A549 treated with CpdA at 1 μM for 4 hours (cell line): ENCODE measurements at places on chromosomes 16 and 17. TPM values are rescaled to one million over a fixed set of nuclear protein-coding genes. Genes with fewer than 3 reads are reported as not detected.

PRDM7 gene
- not detected in 5 replicates for total RNA-seq

UTS2R gene
- total RNA-seq = not detected in 5 replicates

PLEKHH3 gene
- 11.4 to 20.4 TPM (median 18.3 TPM) in 5 replicates for total RNA-seq

RPRML gene
- 0.29 to 0.84 TPM (median 0.72 TPM) in 4 of 5 replicates, not detected in the other for total RNA-seq

TBC1D3E gene
- total RNA-seq = not detected in 5 replicates

RPH3AL gene
- 20.2 to 25.9 TPM (median 23.3 TPM) in 5 replicates for total RNA-seq

HSD17B2 gene
- not detected in 5 replicates for total RNA-seq

ACE gene
- total RNA-seq = 0.36 to 0.72 TPM (median 0.55 TPM) in 5 replicates

MEAK7 gene
- 47.1 to 60.5 TPM (median 52.1 TPM) in 5 replicates for total RNA-seq

KIF18B gene
- 34.7 to 40.7 TPM (median 40.0 TPM) in 5 replicates for total RNA-seq

NPIPA2 gene
- 1.0 to 2.1 TPM (median 1.3 TPM) in 5 replicates for total RNA-seq

MT1E gene
- 0.80 TPM in 1 of 5 replicates, not detected in the others for total RNA-seq

CD300E gene
- total RNA-seq = not detected in 5 replicates

KRT16 gene
- total RNA-seq = 0.43 to 0.96 TPM (median 0.73 TPM) in 5 replicates

GAS2L2 gene
- 0.09 to 0.21 TPM (median 0.12 TPM) in 4 of 5 replicates, not detected in the other for total RNA-seq

CA5A gene
- not detected in 5 replicates for total RNA-seq

GRIN2A gene
- total RNA-seq = 0.01 TPM in 1 of 5 replicates, not detected in the others

RUNDC3A gene
- 0.53 to 0.94 TPM (median 0.83 TPM) in 5 replicates for total RNA-seq

PDPR gene
- total RNA-seq = 13.0 to 17.5 TPM (median 14.5 TPM) in 5 replicates

ZNF830 gene
- total RNA-seq = 14.4 to 19.1 TPM (median 14.9 TPM) in 5 replicates

ATP2C2 gene
- total RNA-seq = 0.05 to 0.48 TPM (median 0.21 TPM) in 4 of 5 replicates, not detected in the other

ZNF785 gene
- total RNA-seq = not detected in 5 replicates

DNAAF1 gene
- 0.09 to 0.50 TPM (median 0.19 TPM) in 5 replicates for total RNA-seq

CLEC18B gene
- 0.25 to 0.54 TPM (median 0.37 TPM) in 4 of 5 replicates, not detected in the other for total RNA-seq

HES7 gene
- total RNA-seq = 0.70 to 2.5 TPM (median 1.1 TPM) in 5 replicates

C16orf95 gene
- 5.5 to 7.9 TPM (median 5.7 TPM) in 5 replicates for total RNA-seq

CCL4L2 gene
- total RNA-seq = not detected in 5 replicates

CD300LB gene
- 0.06 to 0.22 TPM (median 0.09 TPM) in 3 of 5 replicates, not detected in the others for total RNA-seq

SLC12A3 gene
- not detected in 5 replicates for total RNA-seq

PRR11 gene
- total RNA-seq = 45.6 to 58.7 TPM (median 56.4 TPM) in 5 replicates

SLC6A2 gene
- 0.05 TPM in 2 of 5 replicates, not detected in the others for total RNA-seq

SCNN1B gene
- 0.06 to 0.24 TPM (median 0.12 TPM) in 4 of 5 replicates, not detected in the other for total RNA-seq

SLC5A11 gene
- total RNA-seq = 0.45 to 0.72 TPM (median 0.64 TPM) in 5 replicates

CCL7 gene
- 0.19 to 0.82 TPM (median 0.61 TPM) in 5 replicates for total RNA-seq

DRC7 gene
- 0.05 to 0.59 TPM (median 0.10 TPM) in 5 replicates for total RNA-seq

KRTAP4-6 gene
- not detected in 5 replicates for total RNA-seq

PPY gene
- total RNA-seq = not detected in 5 replicates

HOXB1 gene
- total RNA-seq = not detected in 5 replicates
